Islet precursor cell (in vitro differentiated cells): ENCODE measurements at places on chromosomes 12 and 14.

DNA sequence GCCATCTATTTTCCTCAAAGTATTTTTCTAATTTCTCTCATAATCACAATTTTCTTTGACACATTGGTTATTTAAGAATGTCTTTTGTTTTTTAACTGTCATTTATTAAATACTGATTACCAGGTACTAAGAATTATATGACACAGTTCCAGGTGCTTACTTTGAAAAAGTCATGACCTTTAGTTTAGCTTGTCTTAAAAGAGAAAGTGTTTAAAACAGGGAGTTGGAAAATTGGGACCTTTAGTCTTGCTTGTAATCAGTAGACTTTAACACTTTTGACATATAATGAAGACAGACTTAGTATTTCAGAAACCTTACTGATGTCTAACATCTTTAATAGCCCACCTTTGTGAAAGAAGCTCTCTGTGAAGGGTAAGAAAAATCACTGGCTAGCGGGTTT lies 19.2 kb downstream of the CREBL2 start:
- no peak for DNase-seq

DNA sequence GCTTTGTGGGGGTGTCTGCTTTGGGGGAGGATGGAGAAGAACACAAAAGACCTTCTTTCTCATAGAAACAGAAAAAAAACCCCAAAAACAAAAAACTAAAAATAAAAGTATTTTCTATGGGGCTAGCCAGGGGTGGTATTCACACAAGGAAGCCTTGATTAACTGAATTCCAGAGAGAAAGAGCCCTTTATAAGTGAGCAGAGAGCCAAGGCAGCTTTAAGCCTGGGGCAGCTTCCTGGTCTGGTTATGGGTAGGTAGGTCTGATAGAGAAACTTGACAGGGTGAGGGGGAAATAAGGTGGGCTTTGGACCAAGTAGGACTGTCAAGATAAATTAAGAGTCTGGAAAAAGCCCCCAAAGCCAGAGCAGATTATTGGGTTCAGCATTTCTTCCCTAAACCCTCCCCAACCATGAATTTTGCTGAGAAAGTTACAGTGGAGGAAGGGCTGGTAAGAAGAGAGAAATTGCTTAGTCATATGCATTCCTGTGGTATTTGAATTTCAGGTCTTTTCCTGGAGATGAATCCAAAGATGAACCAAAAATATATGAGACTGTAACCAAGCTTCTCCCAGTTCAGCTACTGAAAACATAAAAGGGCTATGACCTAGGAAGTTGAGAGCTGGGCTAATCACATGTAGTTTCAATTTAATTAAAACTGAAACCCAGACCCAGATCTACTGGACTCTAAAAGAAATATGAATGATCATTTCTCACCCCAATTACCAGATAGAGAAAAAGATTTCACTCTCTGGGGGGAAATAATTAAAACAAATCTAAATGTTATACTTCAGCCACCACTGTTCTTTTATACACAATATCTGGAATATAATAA lies 144.8 kb downstream of the TBC1D30 start:
- no peak for DNase-seq

DNA sequence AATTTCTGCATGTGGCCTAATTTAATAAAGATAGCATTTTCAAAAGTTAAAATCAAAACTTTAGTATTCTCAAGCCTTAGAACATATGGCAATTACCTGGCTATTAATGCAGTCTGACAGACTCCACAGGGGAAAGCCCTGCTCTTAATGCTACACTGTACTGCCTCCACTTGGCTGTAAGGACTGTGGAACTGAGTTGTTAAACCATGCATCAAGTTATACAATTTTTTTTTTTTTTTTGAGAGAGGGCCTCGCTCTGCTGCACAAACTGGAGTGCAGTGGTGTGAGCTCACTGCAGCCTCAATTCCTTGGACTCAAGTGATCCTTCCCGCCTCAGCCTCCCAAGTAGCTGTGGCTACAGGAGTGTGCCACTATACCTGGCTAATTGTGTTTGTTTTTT lies 19.0 kb upstream of the NDUFA12 start:
- no peak for DNase-seq

DNA sequence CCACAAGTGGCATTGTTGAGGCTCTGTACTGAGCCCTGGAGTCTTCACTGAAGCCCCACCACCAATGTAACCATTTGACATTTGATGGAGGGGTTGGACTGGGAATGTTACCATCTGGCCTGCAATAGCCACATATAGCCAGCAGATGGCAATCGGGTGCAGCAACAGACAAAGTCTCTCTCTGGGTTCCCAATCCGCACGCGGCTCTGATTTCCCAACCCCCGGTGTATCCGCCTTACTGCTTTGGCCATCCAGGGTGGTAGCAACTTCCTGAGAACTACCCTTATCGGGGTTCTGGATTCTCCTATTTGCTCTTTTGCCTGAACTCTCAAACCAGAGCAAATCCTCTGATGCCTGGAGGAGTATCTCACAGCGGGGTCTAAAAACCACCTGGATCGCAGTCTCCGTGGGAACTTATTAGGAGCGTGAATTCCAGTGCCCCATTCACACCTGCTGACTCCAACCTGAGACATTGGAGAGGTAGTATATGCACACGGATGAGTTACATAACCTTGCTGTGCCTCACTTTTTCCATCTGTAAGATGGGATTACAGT lies 14.2 kb downstream of the VRTN start:
- DNase-seq, result peak; percentile 90

DNA sequence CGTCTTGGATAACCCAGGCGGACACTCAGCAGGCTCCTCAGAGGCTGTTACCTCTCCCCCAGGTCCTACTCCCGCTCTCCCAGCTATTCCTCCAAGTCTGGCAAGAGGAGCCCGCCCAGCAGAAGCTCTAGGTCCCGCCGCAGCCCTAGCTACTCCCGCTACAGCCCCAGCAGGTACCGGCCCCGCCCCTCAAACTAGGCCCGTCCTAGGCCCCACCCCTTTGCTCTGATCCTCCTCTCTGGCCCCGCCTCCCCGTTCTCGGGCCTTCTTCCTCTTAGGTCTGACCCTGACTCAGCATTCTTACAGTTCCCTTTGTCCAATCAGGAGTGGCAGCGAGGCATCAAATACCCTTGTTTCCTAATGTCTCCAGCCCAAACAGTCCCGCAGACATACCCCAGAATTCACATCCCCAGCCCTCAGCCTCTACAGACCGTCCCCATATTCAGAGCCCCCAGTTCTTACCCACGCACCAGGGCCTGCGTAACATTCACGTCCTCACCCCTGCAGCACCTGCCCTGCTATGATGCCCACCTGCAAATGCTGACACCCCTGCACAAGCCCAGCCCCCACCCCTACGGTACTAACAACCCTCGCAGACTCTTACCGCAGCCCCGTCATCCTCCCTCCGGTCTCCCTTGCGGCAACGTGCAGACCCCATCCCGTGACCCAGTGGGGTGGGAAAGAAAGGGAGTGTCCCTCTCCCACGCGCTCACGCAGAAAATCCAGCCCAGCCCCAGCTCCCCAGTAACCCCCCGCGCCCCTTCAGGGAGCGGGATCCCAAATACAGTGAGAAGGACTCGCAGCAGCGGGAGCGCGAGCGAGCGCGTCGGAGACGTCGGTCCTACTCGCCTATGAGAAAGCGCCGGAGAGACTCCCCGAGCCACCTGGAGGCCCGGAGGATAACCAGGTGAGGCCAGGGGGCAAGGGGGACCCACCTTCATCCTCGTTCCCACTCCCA lies 25.0 kb upstream of the HSPB8 start:
- DNase-seq, result peak; percentile 100

DNA sequence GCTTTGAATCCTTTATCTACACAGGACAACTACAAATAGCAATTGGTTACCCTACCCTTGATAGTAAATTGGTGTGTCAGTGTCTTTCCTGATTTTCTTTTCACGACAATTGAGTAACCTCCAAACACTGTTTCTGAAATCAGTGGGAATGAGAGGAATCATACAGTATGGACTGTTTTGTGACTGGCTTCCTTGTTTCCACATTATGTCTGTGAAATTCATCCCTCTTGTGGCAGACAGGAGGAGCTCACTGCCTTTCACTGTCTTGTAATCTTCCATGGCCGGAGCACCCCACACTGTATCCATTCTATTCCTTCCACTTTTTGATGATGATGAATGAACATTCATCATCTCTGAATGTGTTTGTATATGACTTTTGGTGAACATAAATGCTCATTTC lies 164.0 kb upstream of the PZP start:
- no peak for DNase-seq

DNA sequence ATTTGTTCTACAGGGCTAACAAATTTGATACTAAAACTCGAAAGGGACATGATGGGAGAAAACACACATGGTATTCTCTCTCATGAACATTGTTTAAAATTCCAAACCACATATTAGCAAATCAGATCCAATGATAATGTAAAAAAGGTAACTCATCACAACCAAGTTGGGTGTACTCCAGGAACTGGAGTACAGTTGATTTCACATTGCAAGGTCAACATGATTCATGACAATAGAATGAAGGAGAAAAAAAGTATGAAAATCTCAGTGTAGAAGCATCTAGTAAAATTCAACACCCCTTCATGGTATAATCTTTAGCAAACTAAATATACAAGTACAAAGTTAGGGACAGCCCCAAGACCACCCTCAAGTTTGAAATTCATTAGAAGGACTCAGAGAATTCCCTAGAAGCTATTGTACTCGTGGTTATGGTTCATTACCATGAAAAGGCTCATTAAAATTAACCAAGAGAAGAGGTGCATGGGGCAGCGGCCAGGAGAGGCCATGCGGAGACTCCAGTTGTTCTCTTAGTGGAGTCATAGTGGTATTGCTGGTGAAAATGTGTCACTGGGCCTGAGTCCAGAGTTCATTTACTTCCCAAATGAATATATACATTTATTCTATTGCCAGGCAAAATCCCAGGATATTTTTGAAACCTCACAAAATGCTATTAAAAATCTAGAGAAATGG lies 3.1 kb upstream of the CDCA4 start:
- no peak for DNase-seq

DNA sequence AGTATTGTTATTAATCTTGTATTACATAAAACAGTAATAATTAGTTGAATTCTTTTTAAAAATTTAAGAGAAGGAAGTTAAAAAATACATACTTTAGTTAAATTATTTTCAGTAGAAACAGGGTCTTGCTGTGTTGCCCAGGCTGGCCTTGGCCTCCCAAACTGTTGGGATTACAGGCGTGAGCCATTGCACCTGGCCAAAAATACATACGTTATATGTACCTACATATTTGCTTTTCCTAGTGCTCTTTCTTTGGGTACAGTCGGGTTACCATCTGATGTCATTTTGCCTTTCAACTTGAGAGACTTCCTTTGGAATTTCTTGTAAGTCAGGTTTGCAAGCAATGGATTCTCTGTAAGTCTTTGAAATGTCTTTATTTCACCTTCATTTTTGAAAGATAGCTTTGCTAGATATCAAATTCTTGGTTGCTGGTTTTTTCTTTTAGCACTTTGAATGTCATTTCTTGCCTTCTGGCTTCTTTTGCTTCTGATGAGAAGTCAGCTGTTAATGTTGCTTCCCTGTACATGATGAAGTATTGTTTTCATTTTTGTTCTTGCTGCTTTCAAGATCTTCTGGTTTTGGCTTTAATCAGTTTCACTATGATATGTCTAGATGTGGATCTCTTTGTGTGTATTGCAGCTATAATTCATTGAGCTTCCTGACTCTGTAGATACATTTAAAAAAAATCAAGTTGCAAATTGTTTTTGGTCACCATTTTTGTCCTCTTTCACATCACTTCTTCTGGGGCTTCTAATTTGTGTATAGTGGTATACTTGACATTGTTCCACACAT lies 84.4 kb downstream of the SPATS2 start:
- DNase-seq, result no peak

DNA sequence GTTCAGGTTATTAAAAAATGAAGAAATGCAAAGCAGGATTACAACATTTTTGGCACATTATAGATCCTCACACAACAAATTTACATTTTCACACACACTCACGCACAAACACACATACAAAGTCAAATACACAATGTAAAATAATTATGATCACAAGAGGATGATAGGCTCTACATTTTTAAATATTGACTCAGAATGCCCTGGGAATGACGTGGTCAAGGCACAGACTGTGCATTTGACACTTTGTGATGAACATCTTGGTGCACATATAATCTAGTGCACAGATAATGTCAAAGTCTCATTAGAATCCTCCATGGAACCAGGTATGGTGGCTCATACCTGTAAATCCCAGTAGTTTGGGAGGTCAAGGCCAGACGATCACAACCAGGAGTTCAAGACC lies 49.4 kb downstream of the DPF3 start:
- no peak for DNase-seq

GRCh38 chr12:110582276-110583136 lies 612 bp downstream of the PPTC7 start:
- DNase-seq, result peak; percentile 82

DNA sequence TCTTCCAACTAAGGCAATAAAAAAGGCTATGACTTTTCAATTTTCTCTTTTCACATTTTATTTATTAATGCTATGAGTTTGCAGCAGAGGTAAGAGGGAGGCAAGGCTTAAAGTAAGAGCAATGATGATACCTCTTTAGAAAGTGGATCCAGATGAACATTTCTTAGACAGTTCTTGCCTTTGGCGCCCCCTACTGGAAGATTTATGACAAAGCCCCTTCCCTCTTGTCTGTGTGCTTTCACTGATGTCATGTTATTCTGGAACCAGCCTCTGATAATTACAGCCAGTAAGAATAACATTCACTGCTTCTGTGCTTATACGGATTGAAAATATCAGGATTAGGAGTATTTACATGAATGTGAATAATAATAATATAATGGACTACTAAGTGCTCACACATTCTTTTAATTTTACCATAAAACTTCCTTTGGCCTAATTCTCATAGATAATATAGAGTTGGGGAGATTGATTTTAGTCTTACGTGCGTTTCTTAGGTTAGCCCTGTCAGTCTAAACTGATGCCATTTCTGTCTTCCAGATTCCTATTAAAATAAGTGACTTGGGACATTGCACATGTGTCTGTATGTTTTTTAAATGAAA lies 1929.9 kb upstream of the SEL1L start:
- DNase-seq, result peak; percentile 70

DNA sequence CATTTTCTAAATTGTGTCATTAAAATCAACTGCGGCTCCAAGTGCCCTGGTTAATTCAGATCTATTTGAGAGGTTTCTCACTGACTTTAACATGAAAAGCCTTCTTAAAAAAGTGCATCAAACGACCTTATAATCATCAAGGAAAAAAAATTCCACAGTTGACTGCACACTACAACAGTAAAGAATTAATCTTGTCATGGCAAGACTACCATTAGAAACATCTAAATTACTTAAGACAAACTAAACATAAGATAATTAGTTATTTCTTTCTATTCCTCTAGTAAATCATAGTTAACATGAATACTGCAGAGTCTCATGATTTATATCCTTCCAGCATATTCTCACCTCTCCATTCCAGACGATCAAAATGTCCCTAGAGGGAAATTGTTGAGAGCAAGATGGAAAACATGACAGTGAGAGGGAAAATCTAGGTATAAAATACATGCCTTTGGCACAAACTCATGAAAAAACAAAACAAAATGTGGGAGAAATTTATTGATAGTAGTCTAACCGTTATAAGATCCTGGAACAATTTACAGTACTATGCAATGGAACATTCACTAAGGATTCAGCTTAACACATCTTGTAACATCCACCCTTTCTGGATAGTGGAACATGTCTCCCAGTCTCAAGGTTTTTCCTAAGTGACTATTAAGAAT lies 112.5 kb downstream of the PRKD1 start:
- no peak for DNase-seq
